Smooth muscle cell of the coronary artery (primary cell): ENCODE measurements at places on chromosomes 5 and 9. TPM values are rescaled to one million over a fixed set of nuclear protein-coding genes. Genes with fewer than 3 reads are reported as not detected.

Gene OBP2A
- total RNA-seq: not detected in 2 replicates

Gene CA9
- 0.98 TPM in 1 of 2 replicates, not detected in the other for total RNA-seq

Gene GRHPR
- 128 and 141 TPM in 2 replicates for total RNA-seq

Gene INSL6
- not detected in 2 replicates for total RNA-seq

Gene EIF4E1B
- total RNA-seq: not detected in 2 replicates

Gene CPEB4
- total RNA-seq: 12.8 and 13.6 TPM in 2 replicates

Gene OR1Q1
- 0.08 and 1.2 TPM in 2 replicates for total RNA-seq

Gene RHOBTB3
- 180 and 603 TPM in 2 replicates for total RNA-seq

Gene GABRA1
- not detected in 2 replicates for total RNA-seq

Gene FBP1
- 0.08 TPM in 1 of 2 replicates, not detected in the other for total RNA-seq

Gene DAB2
- 39.8 and 175 TPM in 2 replicates for total RNA-seq

Gene RMRP
- total RNA-seq: 21,628 and 54,922 TPM in 2 replicates

Gene ZNF879
- total RNA-seq: 2.1 and 3.6 TPM in 2 replicates

Gene TSSK1B
- total RNA-seq: 0.12 and 0.23 TPM in 2 replicates

Gene SLC30A5
- 74.7 and 95.1 TPM in 2 replicates for total RNA-seq

Gene TXN
- 271 and 415 TPM in 2 replicates for total RNA-seq

Gene TAF11L6
- not detected in 2 replicates for total RNA-seq

Gene MEGF10
- total RNA-seq: under 0.01 TPM in 2 replicates

Gene FAXDC2
- total RNA-seq: 2.0 and 12.3 TPM in 2 replicates

Gene ARHGEF28
- total RNA-seq: 4.3 and 26.2 TPM in 2 replicates

Gene CEL
- total RNA-seq: under 0.01 and 0.15 TPM in 2 replicates

Gene TEK
- total RNA-seq: 0.23 and 29.1 TPM in 2 replicates

Gene HRCT1
- 12.0 TPM in 1 of 2 replicates, not detected in the other for total RNA-seq

Gene BNIP1
- 12.1 and 21.0 TPM in 2 replicates for total RNA-seq

Gene BTNL3
- not detected in 2 replicates for total RNA-seq

Gene SV2C
- not detected in 2 replicates for total RNA-seq

Gene MEF2C
- total RNA-seq: 27.2 and 27.3 TPM in 2 replicates

Gene TMEM215
- not detected in 2 replicates for total RNA-seq

Gene CDH18
- total RNA-seq: 0.15 and 2.0 TPM in 2 replicates

Gene FOXD4L5
- total RNA-seq: 0.08 TPM in 1 of 2 replicates, not detected in the other

Gene LRRC70
- 0.53 and 1.4 TPM in 2 replicates for total RNA-seq

Gene PPP2R2B
- not detected in 2 replicates for total RNA-seq

Gene RBM27
- total RNA-seq: 17.8 and 31.5 TPM in 2 replicates

Gene RUSC2
- total RNA-seq: 9.1 and 21.3 TPM in 2 replicates

Gene GADD45G
- total RNA-seq: 0.08 and 3.3 TPM in 2 replicates

Gene FAM221B
- total RNA-seq: not detected in 2 replicates

Gene LCN9
- not detected in 2 replicates for total RNA-seq

Gene BAAT
- total RNA-seq: not detected in 2 replicates

Gene CER1
- total RNA-seq: not detected in 2 replicates

Gene TPPP
- total RNA-seq: under 0.01 and 0.38 TPM in 2 replicates

Gene AQP7
- total RNA-seq: 1.6 TPM in 1 of 2 replicates, not detected in the other
